ENCODE measurements at places on chromosomes 11 and 22.

DNA sequence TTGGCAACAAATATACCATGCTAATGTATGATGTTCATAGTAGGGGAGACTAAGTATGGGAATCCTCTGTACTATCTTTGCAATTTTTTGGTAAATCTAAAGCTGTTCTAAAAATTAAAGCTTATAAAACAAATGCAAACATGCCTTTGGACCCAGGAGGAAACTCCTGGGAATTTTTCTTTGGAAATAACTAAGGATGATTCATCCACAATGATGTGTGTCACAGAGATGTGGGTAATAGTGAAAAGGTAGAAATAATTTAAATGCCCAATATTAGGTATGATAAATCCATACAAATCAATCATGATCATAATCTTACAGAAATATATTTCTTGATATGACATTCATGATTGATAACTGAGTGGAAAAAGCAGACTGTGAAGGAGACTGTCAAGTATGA, 135.8 kb downstream of the TRIM44 start:
- peaks cover 18% of the 10 kb centered on the region for H3K4me1 ChIP-seq
- no peaks in the 10 kb centered on the region for H3K27me3 ChIP-seq
- peaks cover 4% of the 10 kb centered on the region for H3K36me3 ChIP-seq

GRCh38 chr22:44389181-44389580, 76.4 kb upstream of the SHISAL1 start:
- no peak for DNase-seq
- H3K4me3 ChIP-seq: no peak overlapping the region
- no peak overlapping the region for H3K27ac ChIP-seq
- H3K36me3 ChIP-seq: no peaks in the 10 kb centered on the region

GRCh38 chr11:7673724-7674434, 579 bp upstream of the CYB5R2 start:
- no peaks in the 10 kb centered on the region for H3K36me3 ChIP-seq
- peak overlapping the region; percentile 73 for H3K4me3 ChIP-seq
- H3K27ac ChIP-seq: no peak overlapping the region
- peaks cover 2% of the 10 kb centered on the region for H3K4me1 ChIP-seq
- no peak for DNase-seq

DNA sequence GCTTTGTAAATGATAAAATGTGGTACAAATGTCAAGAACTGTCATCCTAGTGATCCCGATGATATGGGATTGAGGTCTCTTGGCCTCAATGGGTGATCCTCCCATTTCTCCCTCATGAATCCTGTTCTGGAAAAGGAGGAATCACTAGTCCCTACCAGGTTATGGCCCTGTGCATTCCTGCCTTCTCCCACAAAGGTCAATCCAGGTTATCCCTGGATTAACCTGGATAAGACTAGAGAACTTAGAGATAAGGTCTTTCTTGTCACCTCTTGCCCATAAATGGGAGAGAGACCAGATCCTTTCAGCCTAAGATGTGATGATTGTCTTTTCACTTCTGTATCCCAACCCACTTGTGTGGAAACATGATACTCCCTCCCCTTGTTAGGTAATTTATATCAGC, 396.7 kb downstream of the BUD13 start:
- no peaks in the 10 kb centered on the region for H3K4me1 ChIP-seq
- DNase-seq: no peak
- no peak overlapping the region for H3K4me3 ChIP-seq
- H3K27me3 ChIP-seq: no peaks in the 10 kb centered on the region
- H3K27ac ChIP-seq: no peak overlapping the region

DNA sequence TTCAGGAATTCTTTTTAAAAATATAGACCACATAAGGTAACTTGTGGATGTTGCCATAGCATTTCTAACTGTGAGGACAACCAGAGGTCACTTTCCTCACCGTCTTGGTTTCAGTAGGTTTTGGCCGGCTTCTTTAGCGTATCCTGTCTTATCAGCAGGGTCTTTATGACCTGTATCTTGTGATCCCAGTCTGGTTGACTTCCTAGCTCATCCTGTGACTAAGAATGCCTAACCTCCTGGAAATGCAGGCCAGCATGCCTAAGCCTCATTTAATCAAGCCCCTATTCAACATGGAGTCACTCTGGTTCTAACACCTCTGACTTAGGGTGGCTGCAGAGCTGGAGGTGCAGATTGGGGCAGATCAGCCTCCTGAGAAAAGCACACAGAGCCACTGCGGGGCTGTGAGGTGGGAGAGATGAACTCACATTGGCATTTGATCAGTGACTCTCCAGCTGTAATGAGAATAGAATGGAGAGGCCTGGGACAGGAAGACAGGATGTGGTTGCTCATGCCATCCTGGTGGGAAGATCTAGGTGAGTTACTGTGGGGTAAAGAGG, 41.1 kb upstream of the TOP3B start:
- peaks cover 4% of the 10 kb centered on the region for H3K27me3 ChIP-seq
- H3K4me3 ChIP-seq: no peak overlapping the region
- DNase-seq: no peak

GRCh38 chr11:16911658-16912057, 102.6 kb downstream of the PLEKHA7 start:
- peaks cover 13% of the 10 kb centered on the region for H3K4me1 ChIP-seq
- no peaks in the 10 kb centered on the region for H3K27me3 ChIP-seq
- no peak for DNase-seq
- H3K36me3 ChIP-seq: no peaks in the 10 kb centered on the region

DNA sequence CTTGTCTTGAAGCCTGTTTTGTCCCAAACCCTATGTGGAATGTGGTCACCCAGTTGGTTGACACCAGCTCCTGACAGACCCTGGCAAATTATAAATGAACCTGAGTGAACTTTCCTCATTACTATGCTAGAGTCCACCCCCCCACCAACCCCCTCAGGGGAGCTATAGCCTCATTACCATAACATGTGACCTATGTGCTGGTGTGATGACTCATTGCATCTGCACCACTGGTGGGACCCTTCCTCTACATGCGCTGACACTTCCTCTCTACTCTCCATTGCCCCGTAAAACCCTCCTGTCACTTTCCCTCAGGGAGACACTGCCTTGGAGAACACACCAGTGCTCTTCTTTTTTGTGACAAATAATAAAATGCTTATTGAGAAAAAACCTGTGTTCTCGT, 105.0 kb upstream of the SESN3 start:
- no peak overlapping the region for H3K27ac ChIP-seq
- H3K36me3 ChIP-seq: no peaks in the 10 kb centered on the region
- H3K27me3 ChIP-seq: no peaks in the 10 kb centered on the region
- no peak for DNase-seq
- H3K4me3 ChIP-seq: no peak overlapping the region

GRCh38 chr11:41996533-41996932, 537.1 kb upstream of the LRRC4C start:
- H3K27ac ChIP-seq: no peak overlapping the region
- H3K27me3 ChIP-seq: no peaks in the 10 kb centered on the region
- no peaks in the 10 kb centered on the region for H3K36me3 ChIP-seq
- no peaks in the 10 kb centered on the region for H3K4me1 ChIP-seq
- H3K4me3 ChIP-seq: no peak overlapping the region

All from T-helper 2 cell treated with Interferon-gamma antibody and Interleukin-4, amounts not matched to agents 5 μg/mL and 100 μg/mL, for 36 hours (primary cell).